ENCODE measurements at places on chromosomes 3 and 15.

DNA sequence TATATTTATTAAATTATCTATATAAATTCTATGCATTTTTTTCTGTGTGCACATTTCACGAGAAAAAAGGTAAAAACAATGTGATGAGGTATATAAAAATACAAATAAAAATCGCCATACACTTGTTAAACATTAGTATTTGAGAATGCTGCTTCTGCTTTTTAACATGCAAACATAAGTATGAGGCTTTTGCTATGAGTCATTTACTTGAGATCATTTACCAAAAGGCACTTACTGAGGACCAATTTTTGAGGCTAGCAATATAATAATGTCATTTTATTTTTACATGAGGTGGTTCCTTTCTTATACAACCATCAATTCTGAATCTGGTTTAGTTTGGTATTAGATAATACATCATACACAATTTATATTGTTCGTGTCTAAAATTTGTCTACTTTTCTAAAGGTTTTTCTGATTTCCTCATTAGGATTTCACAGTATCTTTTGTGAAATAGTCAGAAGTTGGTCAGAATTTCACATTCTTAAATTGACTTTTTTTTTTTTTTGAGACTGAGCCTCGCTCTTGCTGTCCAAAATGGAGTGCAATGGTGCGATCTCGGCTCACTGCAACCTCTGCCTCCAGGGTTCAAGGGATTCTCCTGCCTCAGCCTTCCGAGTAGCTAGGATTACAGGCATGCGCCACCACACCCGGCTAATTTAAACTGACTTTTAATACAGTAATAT, 25.6 kb downstream of the DCUN1D1 start:
- no peak for DNase-seq

DNA sequence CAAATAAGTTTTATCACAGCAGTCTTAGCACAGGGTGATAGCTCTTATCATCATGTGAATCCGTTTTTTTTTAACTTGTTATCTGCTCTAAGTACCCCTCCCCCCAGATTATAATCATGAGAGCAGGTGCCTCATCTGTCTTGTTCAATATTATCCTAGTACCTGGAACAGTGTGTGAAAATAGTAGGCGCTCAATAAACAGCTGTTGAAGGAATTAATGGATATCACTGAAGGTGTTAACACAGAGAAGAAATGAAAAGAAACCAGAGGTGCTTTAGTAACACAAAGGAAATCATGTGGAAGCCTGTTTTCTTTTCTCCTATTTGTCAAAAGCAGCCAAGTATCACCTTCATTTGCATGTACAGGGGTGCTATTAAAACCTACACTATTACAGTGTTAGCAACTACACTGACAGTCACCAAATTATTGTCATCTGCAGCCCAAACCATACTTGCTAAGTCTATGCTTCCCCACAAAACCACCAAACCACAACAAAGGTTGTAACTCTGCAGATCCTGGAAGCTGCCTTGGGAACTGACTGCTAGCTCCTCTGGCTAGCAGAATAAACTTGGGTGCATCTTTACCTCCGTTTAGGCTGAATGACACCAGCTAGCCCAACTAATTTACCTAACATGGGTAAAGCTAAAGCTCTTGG, 2.9 kb downstream of the XPC start:
- no peak for DNase-seq

DNA sequence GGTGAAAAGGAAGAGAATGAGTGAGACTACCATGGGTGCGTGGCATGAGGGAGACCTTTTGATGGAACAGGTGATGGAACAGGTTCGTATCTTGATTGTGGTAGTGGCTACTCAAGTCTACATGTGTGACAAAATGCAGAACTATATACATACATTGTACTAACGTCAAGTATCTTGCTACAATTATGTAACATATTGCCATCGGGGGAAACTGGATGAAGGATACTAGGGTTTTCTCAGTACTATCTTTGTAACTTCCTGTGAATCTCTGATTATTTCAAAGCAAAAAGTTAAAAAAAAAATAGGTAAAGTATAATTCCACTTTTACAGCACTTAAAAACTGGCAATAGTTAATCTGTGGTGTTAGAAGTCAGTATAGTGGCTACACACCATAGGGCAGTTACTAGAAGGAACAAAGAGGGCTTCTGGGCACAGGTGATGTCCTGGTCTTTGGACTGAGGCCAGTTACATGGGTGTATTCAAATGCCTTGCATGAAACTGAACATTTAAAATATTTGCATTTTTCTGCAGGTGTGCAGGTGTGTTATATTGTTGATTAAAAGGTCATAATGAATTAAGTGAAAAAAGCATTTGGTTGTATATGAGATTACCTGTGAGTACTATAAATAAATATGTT, 61.4 kb downstream of the LRRK1 start:
- no peak for DNase-seq

GRCh38 chr3:16849795-16850194, 35.0 kb upstream of the PLCL2 start:
- DNase-seq: no peak

DNA sequence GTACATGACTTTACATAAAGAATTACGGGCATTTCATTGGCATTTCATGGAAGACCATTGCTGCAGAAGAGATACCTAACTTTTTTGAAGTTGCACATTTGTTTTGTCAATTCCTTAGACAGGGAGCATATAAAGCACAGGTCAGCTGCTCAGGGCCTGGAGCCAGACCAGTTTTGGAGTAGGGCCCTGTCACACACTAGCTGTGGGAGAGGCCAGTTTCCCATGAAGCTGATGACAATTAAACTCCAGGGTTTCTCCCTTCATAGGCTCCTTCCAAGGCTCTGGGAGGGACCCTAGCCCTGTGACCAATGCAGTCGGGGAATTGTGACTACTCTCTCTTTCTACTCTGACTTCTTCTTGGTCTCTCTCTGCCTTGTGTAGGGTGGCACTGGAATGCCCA, 107.3 kb upstream of the SELENOK start:
- DNase-seq: no peak

DNA sequence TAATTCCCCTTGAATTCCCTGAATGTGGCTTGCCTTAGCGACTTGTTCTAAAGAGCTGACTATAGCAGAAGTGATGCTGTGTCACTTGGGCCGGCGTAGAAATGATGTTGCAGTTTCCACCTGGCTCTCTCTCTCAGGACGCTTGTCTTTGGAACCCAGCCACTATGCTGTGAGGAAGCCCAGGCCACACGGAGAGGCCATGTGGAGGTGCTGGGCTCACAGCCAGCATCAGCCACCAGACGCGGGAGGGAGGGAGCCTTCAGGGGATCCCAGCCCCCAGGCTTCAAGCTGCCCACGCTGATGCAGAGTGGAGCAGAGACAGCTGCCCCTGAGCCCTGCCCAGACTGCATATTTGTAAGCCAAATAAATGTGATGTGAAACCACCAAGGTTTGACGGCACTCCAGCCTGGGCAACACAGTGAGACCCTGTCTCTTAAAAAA, 18.6 kb downstream of the RNU5B-1 start:
- no peak for DNase-seq

DNA sequence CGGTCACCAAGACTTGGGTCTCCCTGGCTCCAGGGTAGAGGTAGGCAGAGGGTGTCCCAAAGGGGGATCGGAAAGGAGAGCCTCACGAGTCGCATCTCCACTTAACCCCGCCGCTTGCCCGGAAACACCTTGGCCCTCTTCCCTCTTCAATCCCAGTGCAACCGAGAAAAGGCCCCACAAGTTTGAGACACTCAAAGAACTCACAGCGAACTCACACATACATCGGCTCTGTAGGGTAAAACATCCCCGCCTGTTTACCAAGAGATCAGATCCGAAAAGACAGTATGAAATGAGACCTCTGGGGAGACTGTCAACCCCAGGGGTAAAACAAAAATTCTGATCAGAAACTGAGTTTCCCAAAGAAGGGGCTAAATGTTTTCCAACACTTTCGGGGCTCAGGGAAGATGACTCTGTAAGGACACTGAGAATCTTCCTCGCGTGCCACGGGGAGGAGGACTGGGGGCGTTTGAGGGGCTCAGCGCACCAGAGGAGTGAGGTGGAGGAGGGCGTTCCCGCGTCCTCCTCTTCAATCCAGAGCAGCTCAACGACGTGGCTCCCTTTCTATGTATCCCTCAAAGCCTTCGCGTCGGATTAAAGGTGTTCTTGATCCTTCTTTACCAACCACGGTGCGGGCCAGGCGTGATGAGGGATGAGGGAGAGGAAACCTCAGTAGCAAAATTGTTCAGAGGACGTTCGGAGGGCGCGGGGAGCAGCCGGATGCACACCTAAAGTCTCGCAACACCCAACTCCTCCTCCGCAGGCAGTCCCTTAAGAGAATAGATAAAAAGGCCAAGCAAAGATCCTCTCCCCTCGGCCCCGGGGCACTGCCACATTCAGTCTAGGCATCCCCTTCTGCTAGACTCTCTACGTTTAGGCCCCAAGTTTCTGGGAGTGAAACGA, 3.7 kb downstream of the WNT5A start:
- DNase-seq: no peak

DNA sequence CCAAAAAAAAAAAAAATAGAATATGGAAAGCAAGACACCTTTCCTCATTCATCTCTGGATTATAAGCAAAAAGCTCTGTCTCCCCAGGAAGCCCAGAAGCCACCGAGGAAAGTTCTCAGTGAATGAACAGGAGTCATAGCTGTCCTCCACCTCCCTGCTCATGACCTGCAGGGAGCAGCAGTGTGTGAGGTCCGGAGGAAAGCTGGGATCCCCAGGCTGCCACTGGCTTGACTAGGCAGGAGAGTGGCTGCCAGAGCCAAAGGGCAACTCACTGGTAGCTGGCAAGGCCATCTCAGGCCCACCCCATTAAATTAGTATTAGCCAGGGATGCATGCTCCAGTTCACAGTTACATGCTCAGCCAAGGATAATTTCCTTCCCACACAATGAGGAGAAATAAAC, 191.6 kb upstream of the STT3B start:
- DNase-seq: no peak

GRCh38 chr3:10848261-10848660, 32.2 kb downstream of the SLC6A11 start:
- no peak for DNase-seq

DNA sequence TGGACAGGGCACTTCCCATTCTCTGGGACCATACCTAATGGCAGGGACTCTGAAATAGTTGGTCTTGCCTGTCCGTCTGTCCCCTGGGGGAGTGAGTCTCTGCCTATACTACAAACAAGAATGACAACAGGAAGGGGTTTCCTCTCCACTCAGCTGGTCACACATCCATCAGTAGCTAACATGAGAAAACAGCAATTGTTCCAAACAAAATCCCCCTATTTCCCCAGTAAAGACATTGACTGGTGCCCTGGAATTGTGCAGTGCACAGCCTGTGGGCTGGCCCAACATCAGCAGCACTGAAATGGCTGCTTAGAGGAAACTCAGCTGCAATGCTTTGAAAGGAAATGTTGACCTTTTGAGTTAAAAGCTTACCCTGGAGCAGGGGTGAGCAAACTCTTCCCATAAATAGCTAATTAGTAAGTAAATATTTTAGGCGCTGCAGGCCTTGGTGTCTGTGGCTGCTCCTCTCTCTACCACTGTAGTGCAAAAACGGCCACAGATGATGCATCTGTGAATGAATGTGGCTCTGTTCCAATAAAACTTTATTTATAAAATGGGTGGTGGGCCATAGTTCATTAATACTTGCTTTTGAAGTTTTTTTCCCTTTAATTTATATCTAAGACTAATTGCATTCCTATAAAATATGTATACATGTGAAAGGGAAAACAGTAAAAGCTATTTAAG, 174.3 kb downstream of the KLF13 start:
- DNase-seq: no peak

DNA sequence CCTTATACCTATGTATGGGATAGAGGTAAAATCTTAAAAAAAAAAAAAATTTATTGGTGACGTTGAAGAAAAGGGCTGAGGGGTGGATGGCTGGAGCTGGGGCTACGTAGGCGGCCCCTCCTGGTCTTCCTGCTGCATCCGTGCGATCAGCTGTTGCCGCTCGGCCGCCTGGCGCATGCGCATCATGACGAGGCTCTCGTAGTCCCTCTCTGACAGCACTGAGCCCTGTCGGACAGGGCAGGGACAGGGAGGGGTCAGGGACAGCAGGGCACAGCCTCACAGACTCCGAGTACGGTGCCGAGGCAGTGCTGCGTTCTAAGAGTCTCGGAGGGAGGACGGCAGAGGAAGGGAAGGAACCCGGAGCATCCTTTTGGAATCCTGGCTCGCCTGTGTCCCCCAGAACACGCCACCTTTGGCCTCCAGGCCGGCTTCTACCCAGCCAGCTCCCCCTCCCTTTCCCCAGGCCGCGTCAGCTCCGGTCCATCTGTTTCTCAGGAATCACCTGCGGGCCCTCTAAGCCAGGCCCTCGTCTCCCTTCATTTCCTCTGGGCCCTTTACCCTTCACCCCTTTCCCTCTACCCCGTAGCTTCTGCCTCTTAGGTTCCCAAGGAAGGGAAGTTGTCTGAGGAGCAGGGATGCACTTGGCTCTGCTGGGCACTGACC, 1.8 kb upstream of the C15orf62 start:
- no peak for DNase-seq

GRCh38 chr3:8143186-8143585, 358.4 kb upstream of the LMCD1 start:
- no peak for DNase-seq

DNA sequence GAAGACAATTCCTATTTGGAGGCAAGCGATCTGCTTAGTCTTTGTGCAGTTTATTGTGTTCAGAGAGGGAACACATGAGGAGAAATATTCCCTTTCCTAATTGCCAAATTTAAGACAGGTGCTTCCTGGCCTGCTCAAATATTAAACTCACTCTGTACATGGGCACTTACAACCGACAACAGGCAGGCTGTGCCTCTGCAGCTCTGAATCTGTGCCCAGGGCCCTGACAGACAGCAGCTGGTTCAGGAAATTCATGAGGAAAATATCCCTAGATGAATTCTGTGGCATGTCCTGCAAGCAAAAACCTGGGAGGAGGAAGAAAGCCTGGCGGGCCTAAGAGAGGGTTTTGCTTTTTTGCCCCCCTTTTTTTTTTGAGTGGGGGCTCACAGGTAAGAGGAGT, 169.3 kb upstream of the TRIM42 start:
- DNase-seq: no peak

DNA sequence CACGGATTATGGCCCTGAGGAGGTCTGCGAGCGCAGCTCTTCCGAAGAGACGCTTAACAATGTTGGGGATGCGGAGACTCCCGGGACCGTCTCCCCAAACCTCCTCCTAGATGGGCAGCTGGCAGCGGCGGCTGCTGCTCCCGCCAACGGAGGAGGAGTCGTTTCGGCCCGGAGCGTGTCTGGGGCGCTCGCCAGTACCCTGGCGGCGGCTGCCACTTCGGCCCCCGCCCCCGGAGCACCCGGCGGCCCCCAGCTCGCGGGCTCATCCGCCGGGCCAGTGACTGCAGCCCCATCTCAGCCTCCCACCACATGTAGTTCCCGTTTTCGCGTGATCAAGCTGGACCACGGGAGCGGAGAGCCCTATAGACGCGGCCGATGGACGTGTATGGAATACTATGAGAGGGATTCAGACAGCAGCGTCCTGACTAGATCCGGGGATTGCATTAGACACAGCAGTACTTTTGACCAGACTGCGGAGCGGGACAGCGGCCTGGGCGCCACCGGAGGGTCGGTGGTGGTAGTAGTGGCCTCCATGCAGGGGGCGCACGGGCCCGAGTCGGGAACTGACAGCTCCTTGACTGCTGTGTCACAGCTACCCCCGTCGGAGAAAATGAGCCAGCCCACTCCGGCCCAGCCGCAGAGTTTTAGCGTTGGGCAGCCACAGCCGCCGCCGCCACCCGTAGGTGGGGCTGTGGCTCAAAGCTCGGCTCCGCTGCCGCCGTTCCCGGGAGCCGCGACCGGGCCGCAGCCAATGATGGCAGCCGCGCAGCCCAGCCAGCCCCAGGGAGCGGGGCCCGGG, 1.6 kb downstream of the TSC22D2 start:
- DNase-seq: peak; percentile 34

GRCh38 chr3:127799476-127800222, 22.7 kb downstream of the MGLL start:
- DNase-seq: no peak

- peak; percentile 46 for DNase-seq
Observed at GRCh38 chr15:60591496-60592370, 112.8 kb upstream of the ICE2 start.

Data from GM12891 (cell line).